CD4-positive, alpha-beta T cell treated with Interleukin-1 beta for 1 hour (primary cell): ENCODE measurements at places on chromosomes 11 and 22.

DNA sequence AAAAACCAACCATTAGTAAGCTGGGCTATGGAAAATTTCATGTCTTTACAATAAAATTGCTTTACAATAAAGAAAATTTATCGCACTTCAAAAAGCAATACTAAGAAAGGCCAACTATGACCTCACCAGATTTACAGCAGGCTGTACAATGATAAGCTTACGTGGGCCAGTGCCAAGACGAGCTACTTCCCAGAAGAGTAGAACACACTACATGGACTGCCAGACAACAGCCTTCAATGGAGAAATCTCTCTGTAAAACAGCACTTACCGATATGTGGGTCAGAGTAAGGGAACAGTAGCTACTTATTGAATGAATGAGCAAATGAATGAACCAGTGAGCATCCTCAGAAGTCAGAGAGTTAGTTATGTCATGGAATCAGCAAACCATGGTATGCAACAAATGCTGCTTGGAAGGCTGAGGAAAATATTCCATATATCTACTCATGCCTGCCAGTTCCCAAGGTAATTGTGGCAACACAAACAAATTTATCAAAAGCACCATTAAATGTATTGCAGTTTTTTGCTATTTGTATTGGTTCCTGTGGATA is 74.4 kb downstream of the SLC36A4 start:
- no peak for DNase-seq

GRCh38 chr11:45017329-45017728 is 66.6 kb upstream of the TP53I11 start:
- no peak for DNase-seq

DNA sequence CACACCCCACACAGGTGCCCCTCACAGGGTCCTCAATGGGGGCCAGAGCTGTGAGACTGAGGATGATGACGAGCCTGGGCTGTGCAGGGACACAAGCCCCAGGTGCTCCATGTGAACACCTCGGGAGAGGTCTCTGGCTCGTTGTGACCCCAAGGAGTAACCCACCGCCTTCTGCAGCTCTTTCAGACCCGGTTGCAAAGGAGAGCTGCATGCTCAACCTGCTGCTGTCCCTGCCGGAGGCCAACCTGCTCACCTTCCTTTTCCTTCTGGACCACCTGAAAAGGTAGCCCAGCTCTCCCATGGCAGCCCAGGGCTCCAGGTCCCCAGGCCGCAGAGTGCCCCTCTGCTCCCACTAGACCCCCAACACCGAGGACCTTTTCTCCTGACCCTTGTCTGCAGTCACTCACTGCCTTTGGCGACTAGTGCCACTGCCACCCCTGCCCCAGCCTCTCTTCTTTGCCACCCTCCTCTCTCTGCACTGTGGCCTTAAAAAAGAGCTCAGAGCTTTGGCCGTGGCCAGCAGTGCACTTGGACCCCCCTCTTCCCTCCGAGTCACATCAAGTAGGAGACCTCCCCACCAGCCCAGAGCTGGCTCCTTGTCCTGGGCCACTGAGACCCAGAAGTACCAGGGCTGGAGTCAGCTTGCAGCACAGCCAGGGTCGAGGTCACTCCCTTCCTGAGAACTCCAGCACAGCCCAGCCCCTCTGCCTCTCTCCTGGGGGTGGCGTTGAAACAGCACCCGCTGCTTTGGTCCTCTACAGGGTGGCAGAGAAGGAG is 133.7 kb downstream of the BCR start:
- no peak for DNase-seq

- DNase-seq, result no peak
These were observed 1008.4 kb downstream of the OPCML start for GRCh38 chr11:132523929-132524328.

DNA sequence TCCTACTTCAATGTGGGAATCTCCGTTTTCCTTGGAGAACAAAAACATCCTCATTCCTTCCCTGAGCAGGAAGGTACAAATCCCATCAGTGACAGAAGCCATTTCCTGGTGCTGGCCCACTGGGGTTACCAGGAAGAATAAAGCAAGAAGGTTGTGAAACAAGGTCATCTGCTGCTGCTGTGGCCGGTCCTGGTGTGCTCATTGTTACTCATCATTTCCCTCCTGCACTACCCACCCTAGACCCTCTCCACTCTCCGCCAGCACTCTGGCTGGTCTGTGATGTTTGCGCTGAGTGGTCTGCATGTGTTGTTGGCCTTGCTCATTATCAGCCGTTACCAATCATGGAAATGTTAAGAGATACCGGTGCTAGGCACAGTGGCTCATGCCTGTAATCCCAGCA is 37.0 kb downstream of the OSBP2 start:
- DNase-seq, result no peak

GRCh38 chr11:11148104-11148509 is 204.9 kb downstream of the CSNK2A3 start:
- DNase-seq, result peak; percentile 9

GRCh38 chr11:8714622-8715225 is 32.1 kb downstream of the RPL27A start:
- DNase-seq, result no peak

DNA sequence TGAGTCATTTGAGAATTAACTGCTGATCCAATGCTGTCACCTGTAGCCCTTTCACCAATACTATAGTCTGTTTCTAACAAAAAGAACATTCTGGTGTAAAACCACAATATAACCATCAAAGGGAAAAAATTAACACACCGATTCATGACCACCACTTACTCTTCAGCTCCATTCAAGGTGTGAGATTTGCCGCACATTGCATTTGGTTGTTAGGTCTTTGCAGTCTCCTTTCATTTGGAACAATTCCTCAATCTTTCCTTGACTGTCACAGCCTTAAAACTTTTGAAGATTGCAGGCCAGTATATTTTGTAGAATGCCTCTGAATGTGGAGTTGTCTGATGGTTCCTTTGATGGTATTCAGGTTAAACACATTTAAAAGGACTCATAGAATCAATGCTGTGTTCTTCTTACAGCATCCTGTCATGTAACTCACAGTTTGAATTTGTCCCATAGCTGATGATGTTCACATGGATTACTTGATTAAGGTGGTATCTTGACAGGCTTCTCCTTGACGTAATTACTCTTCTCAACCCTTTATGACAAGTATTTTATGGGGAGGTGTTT is 63.6 kb downstream of the TNRC6B start:
- DNase-seq, result no peak

GRCh38 chr11:78370406-78371172 is 47.0 kb downstream of the GAB2 start:
- no peak for DNase-seq

- DNase-seq, result no peak
These were observed 38.8 kb upstream of the PHF21A start for GRCh38 chr11:46160100-46160499.

DNA sequence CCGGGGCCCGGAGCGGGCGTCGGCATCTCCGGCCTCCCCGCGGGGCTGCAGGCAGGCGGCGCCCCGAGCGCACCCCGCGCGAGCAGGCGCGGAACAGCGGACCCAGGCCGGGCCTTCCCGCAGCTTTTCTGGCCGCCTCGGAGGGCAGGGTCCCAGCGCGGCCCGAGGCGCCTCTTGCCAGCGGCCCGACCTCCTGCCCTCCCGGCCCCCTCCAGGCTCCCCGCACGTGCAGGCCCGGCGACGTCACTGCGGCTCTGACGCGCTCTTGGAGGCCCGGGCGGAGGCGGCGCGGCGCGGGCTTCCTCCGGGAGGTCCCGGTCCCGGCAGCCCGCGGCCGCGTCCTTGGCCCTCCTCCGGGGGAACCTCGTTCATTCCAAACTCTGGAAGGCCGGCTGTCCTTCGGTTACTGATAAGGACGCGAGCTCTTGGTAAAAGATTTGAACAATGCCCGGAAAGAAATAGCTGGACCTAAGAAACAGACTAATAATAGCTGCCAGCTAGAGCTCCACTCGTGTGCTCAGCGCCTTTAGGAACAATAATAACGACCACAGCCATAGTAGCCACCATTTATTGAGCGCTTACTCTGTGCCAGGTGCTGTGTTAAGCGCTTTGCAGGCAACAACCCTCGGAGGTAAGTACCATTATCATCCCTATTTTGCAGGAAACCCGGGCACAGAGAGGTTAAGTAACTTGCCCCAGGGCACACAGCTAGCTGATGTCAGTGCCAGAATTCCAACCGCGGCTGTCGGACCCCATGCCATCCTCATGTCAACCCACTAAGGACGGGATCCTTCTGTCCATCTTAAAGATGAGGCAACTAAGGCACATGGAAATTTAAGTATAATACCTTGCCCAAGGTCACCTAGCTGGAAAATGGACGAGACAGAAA is 39.1 kb upstream of the CREB3L1 start:
- DNase-seq, result peak; percentile 56

DNA sequence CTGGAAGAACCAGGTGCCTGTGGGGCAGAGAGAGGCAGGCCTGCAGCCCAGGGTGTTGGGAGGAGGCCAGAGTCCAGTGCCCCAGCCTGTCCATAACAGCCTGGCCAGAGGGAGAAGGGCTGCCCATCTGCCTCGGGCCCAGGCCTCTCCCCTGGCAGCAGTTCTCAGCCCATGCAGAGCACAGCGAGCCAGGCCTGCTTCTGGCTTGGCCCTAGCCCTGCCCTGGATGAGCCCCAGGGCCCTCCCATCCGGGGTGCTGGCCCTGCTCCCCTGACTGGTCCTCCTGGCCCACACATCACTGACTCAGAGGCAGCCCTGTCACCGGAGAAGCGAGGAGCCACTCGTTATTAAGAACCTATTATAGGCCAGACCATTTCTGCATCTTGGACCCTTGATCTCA is 19.7 kb upstream of the MYRF start:
- DNase-seq, result no peak

- DNase-seq, result no peak
These were observed 3.0 kb downstream of the GAS2L1 start for GRCh38 chr22:29309332-29310064.
